Activated CD4-positive, alpha-beta T cell treated with anti-CD3 and anti-CD28 coated beads, Interleukin-2, amount 10 ng/mL, durations not matched to agents 24 days and 14 days (primary cell): ENCODE measurements at places on chromosomes 13 and 19. TPM values are rescaled to one million over a fixed set of nuclear protein-coding genes. Genes with fewer than 3 reads are reported as not detected.

PRR19 gene
- 1.3 and 1.6 TPM in 2 replicates for total RNA-seq

LRP3 gene
- total RNA-seq = 0.23 and 0.43 TPM in 2 replicates

MAMSTR gene
- 1.2 and 1.4 TPM in 2 replicates for total RNA-seq

NAPSA gene
- 13.6 and 18.0 TPM in 2 replicates for total RNA-seq

TGFBR3L gene
- 5.3 and 8.5 TPM in 2 replicates for total RNA-seq

SIGLEC9 gene
- 0.33 and 0.52 TPM in 2 replicates for total RNA-seq

MIER2 gene
- 27.6 and 32.0 TPM in 2 replicates for total RNA-seq

CCDC169 gene
- 0.35 and 0.50 TPM in 2 replicates for total RNA-seq

RASIP1 gene
- total RNA-seq = 0.71 and 0.82 TPM in 2 replicates

CNN2 gene
- total RNA-seq = 112 TPM in 2 replicates

PTGER1 gene
- 0.78 and 1.1 TPM in 2 replicates for total RNA-seq

MEIOSIN gene
- total RNA-seq = not detected in 2 replicates

GAPDHS gene
- total RNA-seq = not detected in 2 replicates

ZNF534 gene
- not detected in 2 replicates for total RNA-seq

KLK4 gene
- not detected in 2 replicates for total RNA-seq

- H3K27ac ChIP-seq = no peak overlapping the region
- H3K27me3 ChIP-seq = no peaks in the 10 kb centered on the region
- peaks cover 31% of the 10 kb centered on the region for H3K36me3 ChIP-seq
- no peak overlapping the region for H3K4me3 ChIP-seq
Observed at GRCh38 chr19:48095612-48096175, 14.9 kb downstream of the PLA2G4C start.

GRCh38 chr19:9321338-9321737, 2.6 kb upstream of the ZNF559 start:
- no peak overlapping the region for H3K4me3 ChIP-seq
- no peak overlapping the region for H3K27ac ChIP-seq

- DNase-seq = no peak
- H3K4me1 ChIP-seq = no peaks in the 10 kb centered on the region
- H3K4me3 ChIP-seq = no peak overlapping the region
- no peak overlapping the region for H3K27ac ChIP-seq
- no peaks in the 10 kb centered on the region for H3K27me3 ChIP-seq
- H3K36me3 ChIP-seq = no peaks in the 10 kb centered on the region
Observed at GRCh38 chr13:35909091-35909490, 222.1 kb downstream of the DCLK1 start.

DNA sequence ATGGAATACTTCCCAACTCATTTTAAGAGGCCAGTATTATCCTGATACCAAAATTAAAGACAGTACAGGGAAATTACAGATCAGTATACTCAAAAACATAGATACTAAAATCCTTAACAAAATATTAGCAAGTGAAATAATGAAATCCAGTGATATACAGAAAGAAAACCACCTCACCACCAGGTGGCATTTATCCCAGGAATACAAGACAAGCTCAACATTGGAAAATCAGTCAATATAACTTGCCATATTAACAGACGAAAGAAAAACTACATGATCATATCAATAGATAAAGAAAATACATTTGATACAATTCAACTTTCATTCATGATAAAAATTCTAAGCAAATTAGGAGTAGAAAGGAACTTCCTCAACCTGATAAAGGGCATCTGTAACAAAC, 6.7 kb upstream of the GNA15 start:
- H3K4me3 ChIP-seq = no peak overlapping the region
- peaks cover 27% of the 10 kb centered on the region for H3K4me1 ChIP-seq
- peaks cover 2% of the 10 kb centered on the region for H3K36me3 ChIP-seq
- peaks cover 7% of the 10 kb centered on the region for H3K27me3 ChIP-seq
- DNase-seq = no peak

- H3K27ac ChIP-seq = no peak overlapping the region
- no peak for DNase-seq
- H3K4me3 ChIP-seq = no peak overlapping the region
- no peaks in the 10 kb centered on the region for H3K27me3 ChIP-seq
- H3K4me1 ChIP-seq = no peaks in the 10 kb centered on the region
Observed at GRCh38 chr13:34335014-34336007, 517.4 kb downstream of the RFC3 start.

DNA sequence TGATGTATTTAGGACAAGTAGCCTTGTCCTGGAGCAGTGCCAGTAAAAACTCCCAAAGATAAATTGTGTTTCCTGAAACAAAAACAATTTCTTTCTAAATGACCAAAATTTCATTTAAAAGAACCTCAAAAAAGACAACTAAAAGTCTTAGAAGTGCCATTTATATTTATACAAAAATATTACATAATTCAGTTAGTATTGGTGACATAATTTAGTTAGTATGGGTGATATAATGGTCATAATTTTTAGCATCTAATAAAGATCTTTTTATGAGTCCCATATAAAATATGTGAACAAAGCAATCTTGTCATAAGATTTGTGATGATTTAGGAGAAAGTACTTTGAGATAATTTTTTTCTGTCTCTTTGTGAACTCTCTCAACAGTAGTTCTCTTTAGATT, 76.0 kb downstream of the ELF1 start:
- no peak overlapping the region for H3K27ac ChIP-seq
- H3K4me3 ChIP-seq = no peak overlapping the region
- peaks cover 9% of the 10 kb centered on the region for H3K4me1 ChIP-seq
- H3K36me3 ChIP-seq = peaks cover 58% of the 10 kb centered on the region

GRCh38 chr13:49210669-49211068, 9.5 kb upstream of the MLNR start:
- H3K36me3 ChIP-seq = peaks cover 32% of the 10 kb centered on the region
- H3K4me3 ChIP-seq = no peak overlapping the region
- H3K27ac ChIP-seq = no peak overlapping the region
- no peaks in the 10 kb centered on the region for H3K27me3 ChIP-seq
- H3K4me1 ChIP-seq = peaks cover 10% of the 10 kb centered on the region

DNA sequence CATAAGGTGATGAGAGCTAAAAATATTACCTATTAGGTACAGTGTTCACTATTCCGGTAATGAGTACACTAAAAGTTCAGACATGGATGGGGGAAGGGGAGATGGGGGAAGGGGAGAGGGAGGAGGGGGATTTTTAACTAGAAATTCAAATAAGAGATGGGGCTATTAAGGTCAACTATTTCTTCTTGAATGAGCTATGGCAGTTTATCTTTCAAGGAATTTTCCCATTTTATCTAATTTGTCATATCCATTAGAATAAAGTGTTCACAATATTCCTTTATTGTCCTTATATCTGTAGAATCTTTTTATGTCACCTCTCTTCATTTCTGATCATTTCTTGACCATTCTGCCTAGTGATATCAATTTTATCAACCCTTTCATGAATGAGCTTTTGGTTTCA, 362.4 kb downstream of the SUCLA2 start:
- H3K36me3 ChIP-seq = no peaks in the 10 kb centered on the region
- no peaks in the 10 kb centered on the region for H3K27me3 ChIP-seq
- H3K4me1 ChIP-seq = no peaks in the 10 kb centered on the region
- no peak for DNase-seq

GRCh38 chr19:49413348-49413747, 9.9 kb downstream of the PTH2 start:
- H3K4me1 ChIP-seq = peaks cover 33% of the 10 kb centered on the region
- no peak for DNase-seq
- H3K27ac ChIP-seq = no peak overlapping the region
- peaks cover 15% of the 10 kb centered on the region for H3K27me3 ChIP-seq

DNA sequence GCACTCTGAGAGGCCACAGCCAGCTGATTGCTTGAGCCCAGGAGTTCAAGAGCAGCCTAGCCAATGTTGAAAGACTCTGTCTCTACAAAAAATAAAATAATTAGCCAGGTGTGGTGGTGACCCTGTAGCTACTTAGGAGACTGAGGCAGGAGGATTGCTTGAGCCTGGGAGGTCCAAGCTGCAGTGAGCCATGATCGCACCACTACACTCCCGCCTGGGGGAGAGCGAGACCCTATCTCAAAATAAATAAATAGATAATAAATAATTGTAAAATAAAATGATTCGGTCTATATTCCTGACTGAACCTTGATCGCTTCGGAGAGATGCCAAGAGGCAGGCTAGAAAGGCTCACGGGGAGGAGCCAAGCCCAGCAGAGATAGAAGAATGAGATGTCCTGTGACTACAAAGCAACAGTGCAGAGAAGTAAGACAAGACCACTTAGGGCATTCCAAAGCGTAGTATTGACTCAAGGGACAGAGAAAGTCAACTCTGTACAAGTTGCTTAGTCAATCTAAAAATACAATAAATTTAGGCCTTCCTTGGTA, 12.8 kb downstream of the SHISA2 start:
- no peaks in the 10 kb centered on the region for H3K4me1 ChIP-seq
- H3K27ac ChIP-seq = no peak overlapping the region
- DNase-seq = no peak
- no peak overlapping the region for H3K4me3 ChIP-seq
- H3K36me3 ChIP-seq = no peaks in the 10 kb centered on the region
- H3K27me3 ChIP-seq = peaks cover 4% of the 10 kb centered on the region

DNA sequence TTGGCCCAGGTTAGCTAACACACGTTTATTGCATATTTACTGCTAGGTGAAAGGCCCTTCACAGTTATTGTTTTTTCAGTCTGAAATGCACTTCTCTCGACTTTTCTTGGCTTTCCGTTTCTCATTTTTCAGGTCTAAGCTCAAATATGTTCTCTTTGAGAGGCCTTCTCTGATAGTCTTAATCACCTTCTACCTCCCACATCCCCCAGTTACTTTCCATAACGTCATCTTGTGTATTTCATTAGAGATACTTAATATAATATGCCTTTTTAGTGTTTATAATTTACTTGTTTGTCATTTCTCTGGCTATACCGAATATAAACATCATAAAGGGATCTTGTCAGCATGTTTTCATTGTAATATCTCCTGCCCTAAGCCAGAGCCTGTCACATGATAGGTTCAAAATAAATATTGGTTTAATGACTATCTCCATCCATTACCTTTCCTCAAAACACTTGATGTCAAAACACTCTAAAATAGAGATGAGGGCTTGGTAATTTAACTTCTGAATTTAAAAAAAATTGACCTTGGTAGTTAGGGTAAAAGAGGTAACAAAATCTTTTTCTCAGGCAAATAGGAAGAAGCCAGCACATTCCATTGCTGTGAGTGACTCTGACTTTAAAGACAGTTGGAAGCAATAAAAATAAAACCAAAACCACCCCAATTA, 168.6 kb upstream of the RFC3 start:
- no peak overlapping the region for H3K27ac ChIP-seq
- no peak overlapping the region for H3K4me3 ChIP-seq
- peaks cover 10% of the 10 kb centered on the region for H3K27me3 ChIP-seq
- DNase-seq = no peak
- H3K4me1 ChIP-seq = peaks cover 18% of the 10 kb centered on the region

DNA sequence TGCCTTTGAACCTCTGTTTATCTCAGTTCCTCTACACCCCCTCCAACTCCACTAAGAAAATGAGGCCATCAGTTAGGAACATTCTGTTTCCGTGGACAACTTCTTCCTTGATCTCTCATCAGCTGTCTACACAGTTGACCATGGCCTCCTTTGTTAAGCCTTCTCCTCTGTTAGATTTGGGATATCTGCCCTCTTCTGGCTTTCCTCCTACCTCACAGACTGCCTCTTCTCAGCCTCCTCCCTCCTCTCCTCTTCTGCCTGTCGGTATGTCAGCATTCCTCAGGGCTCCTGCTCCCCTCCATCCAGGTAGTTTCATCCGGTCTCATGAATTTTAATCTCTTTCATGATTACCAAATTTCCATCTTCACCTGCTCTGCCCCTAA, 454.9 kb downstream of the FOXO1 start:
- peaks cover 8% of the 10 kb centered on the region for H3K36me3 ChIP-seq
- H3K4me3 ChIP-seq = no peak overlapping the region
- H3K27ac ChIP-seq = no peak overlapping the region
- H3K4me1 ChIP-seq = peaks cover 34% of the 10 kb centered on the region
- DNase-seq = no peak

- DNase-seq = no peak
- no peak overlapping the region for H3K27ac ChIP-seq
- H3K4me3 ChIP-seq = no peak overlapping the region
- no peaks in the 10 kb centered on the region for H3K4me1 ChIP-seq
- no peaks in the 10 kb centered on the region for H3K36me3 ChIP-seq
Observed at GRCh38 chr13:96615252-96615651, 379.0 kb downstream of the OXGR1 start.

DNA sequence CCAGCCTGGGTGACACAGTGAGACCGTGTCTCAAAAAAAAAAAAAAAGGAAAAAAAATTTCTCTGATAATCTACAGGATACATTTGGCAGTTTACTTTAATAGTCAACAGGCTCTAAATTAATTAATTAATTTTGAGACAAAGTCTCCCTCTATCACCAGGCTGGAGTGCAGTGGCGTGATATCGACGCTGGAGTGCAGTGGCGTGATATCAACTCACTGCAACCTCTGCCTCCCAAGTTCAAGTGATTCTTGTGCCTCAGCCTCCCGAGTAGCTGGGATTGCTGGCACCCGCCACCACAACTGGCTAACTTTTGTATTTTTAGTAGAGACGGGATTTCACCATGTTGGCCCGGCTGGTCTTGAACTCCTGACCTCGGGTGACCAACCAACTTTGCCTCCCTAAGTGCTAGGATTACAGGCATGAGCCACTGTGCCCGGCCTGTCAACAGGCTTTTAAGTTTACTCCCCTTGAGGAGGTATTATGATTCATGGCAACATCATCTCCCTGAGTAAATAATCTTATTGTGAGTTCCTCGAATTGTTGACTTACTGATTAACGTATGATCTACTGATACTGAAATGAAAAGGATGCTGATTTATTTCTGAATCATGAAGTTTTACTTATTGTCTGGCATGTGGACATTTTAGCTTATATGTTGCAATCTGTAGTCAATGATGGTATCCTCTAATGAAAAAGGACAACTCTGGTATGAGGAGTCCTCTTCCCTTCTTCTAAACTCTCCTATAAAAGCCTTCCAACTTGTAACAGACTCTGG, 21.3 kb upstream of the MTRF1 start:
- no peak for DNase-seq
- H3K4me3 ChIP-seq = no peak overlapping the region
- H3K4me1 ChIP-seq = peaks cover 5% of the 10 kb centered on the region
- H3K36me3 ChIP-seq = no peaks in the 10 kb centered on the region

DNA sequence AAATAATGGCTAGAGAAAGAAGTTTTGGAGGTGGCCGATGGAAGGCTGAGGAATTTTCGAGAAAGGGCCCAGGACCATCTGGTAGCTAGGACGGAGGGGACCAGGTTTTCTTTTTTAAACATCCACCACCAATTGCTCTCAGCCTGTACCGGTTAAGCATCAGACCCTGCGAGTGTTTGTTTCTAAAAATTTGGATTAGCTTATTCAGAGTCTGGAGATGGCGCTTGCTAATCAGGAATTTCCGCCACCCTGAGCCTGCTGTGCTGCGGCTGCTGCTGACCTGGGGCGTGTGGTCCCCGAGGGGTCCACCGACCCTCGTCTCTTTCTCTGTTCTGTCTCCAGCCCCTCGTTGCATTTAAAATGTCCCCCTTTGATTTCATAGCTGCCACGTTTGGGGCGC, 2.0 kb downstream of the UHRF1 start:
- no peaks in the 10 kb centered on the region for H3K27me3 ChIP-seq
- H3K4me1 ChIP-seq = peaks cover 47% of the 10 kb centered on the region
- peaks cover 50% of the 10 kb centered on the region for H3K36me3 ChIP-seq
- H3K4me3 ChIP-seq = peak overlapping the region; percentile 86

GRCh38 chr19:2144190-2144589, 7.2 kb downstream of the AP3D1 start:
- no peak for DNase-seq
- peaks cover 16% of the 10 kb centered on the region for H3K4me1 ChIP-seq
- no peaks in the 10 kb centered on the region for H3K27me3 ChIP-seq
